ENCODE measurements at places on chromosomes 3 and 15. TPM values are rescaled to one million over a fixed set of nuclear protein-coding genes. Genes with fewer than 3 reads are reported as not detected.

DNA sequence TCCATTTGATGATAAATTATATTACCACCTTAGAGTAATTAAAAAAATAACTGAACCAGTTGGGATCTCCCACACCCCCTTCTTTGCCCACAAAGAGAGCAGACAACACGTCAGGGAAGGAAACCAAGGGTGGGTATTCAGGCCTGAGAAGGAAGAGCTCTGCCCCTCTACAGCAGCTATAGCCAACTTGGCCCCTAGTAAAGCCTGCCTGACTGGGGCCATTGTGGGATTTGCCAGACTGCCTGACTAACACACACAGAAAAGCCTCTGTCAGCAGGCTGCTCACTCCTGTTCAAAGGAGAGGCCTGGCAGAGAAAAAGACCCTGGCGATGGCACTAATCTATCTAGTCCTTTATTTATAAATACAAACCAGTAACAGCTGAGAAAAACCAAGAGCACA, 41.4 kb downstream of the ATP8B4 start:
- no peak for DNase-seq

- DNase-seq = no peak
Measured at GRCh38 chr3:40581166-40581565, 56.4 kb downstream of the ZNF621 start.

GRCh38 chr3:186316666-186317260, 45.3 kb downstream of the DGKG start:
- no peak for DNase-seq

ADAMTS9 gene
- total RNA-seq = 0.54 TPM

- DNase-seq = no peak
Measured at GRCh38 chr3:37086918-37087317, 87.5 kb downstream of the LRRFIP2 start.

CRABP1 gene
- not detected for total RNA-seq

GPR156 gene
- total RNA-seq = 0.90 TPM

SERPINI1 gene
- 3.7 TPM for total RNA-seq

LRTM1 gene
- total RNA-seq = not detected

DNA sequence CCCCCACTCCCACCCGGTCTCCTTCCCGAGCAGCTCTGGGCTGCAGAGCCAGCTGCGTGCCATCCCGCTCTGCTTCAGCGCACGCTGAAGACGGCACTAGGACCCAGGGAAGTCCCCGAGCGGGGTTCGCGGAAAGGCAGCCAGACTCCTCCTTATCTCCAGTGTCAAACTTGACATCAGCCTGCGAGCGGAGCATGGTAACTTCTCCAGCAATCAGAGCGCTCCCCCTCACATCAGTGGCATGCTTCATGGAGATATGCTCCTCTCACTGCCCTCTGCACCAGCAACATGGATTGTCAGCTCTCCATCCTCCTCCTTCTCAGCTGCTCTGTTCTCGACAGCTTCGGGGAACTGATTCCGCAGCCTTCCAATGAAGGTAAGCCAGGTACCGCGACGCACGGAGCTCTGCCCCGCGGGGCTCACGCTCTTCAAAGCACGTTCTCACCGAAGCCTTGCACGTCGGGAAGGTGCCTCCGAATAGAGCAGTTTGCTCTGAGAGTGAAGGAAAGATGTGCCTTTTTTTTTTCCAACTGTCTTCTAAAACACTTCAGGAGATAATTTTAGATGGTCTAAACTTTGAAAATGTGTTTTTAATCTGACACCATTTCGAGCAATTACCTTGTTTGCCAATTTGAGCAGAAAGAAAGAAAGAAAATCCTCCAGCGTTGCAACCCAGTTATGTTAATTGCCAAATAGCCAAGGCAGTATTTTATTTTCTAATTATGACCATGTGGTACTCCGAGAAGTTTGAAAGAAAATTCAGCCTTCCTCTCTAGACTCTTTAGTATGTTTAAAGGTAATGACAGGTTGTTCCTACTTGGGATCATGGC, at the start of gene EPHA3:
EPHA3 (plus strand) TSS at position 161 of the 830 bp plus-strand sequence; CDS start at position 289, 128 bp downstream.
- DNase-seq = peak; percentile 46

- peak; percentile 67 for DNase-seq
Measured at GRCh38 chr15:25372298-25372697, 66.5 kb downstream of the UBE3A start.

ZNF80 gene
- not detected for total RNA-seq

- no peak for DNase-seq
Measured at GRCh38 chr3:97613139-97613538, 151.4 kb upstream of the ARL6 start.

DNA sequence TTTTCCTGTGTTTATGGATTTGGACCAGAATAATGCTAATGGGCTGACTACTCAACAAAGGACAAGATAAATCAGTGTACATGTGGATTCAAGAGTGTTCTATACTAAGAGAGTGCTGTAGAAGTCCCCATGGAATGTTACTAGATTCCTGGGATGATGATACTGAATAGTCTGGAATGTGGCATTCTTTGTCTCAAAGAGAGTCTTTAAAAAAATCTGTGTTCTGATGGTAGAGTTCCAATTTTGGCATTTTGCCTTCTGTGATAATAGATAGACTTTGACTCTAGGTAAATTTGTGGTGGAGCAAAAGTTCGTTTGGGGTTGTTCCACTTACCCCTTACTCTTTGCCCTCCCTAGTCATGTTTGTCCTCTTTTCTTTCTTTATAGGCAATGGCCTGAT, 43.7 kb downstream of the NMD3 start:
- DNase-seq = peak; percentile 22

DNA sequence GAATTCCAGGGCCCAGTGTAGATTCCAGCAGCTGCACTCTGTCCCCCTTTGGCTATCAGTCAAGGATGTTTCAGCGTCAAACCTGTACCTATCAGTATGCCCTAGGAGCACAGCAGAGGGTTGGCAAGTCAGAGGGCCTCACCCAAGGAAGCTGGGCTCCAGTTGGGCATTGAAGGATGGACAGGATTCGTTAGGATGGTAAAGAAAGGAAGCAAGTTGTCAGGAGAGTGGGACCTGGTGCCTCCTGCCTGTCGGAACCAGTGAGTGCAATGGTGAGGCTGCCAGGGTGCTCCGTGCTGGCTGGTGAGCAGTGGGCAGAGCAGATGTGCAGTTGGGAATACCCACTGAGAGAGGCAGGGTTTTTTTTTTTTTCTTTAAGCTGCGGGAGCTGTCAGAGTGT, 157.2 kb downstream of the CHDH start:
- DNase-seq = no peak

GRCh38 chr15:75577401-75578172, 1.5 kb downstream of the PTPN9 start:
- peak; percentile 37 for DNase-seq

GRCh38 chr3:124797426-124797945, 67.2 kb downstream of the UMPS start:
- no peak for DNase-seq

GRCh38 chr3:50317300-50317699, 5.2 kb downstream of the HYAL2 start:
- no peak for DNase-seq

- DNase-seq = peak; percentile 9
Measured at GRCh38 chr15:75436881-75437280, 14.6 kb downstream of the SIN3A start.

DNA sequence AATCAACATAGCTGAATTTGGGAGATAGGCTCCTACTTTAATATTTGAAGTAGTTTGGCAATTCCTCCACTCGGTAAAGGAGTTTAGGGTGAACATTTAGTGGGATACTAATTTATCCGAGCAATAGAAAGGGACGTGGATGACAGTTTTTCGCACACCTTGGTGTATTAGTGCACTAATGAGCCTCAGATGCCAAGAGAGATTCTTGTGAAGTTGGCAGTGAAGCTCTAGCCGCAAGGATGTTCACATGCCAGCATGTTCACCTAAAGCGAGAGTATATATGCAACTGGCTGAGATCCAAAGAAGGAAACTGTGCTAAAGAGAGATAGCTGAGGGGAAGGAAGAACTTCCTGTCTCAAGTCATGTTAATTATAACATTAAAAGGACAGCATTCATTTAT, 58.5 kb downstream of the TGFBR2 start:
- DNase-seq = no peak

- DNase-seq = no peak
Measured at GRCh38 chr3:89954137-89954536, 846.7 kb downstream of the EPHA3 start.

RYK gene
- total RNA-seq = 36.5 TPM

EHHADH gene
- 11.7 TPM for total RNA-seq

SCAMP5 gene
- 2.2 TPM for total RNA-seq

- no peak for DNase-seq
Measured at GRCh38 chr3:141605883-141606282, 119.1 kb downstream of the RASA2 start.

APH1B gene
- 22.3 TPM for total RNA-seq

AGBL1 gene
- not detected for total RNA-seq

DNA sequence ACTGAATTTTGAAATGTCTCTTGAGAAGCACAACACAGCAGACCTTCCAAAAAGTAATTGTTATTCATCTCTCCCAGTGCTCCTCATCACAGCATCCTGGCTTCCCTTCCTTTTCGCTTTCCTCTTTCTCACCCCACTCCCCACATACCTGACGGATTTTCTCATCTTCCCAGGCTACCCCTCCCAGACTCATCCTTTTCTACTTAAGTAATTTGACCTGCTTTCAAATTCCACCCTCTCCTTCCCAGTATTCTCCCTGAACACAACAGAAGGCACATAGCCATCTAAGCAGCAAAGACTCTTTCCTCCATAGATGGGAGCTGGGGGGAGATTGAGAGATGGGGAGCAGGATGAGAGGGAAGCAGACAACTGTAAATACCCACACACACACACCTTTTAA, 187.1 kb upstream of the STT3B start:
- no peak for DNase-seq

MTHFS gene
- 8.2 TPM for total RNA-seq

ANP32A gene
- total RNA-seq = 41.0 TPM

SELENOS gene
- total RNA-seq = 52.7 TPM
